ENCODE measurements at places on chromosomes 7 and 10. TPM values are rescaled to one million over a fixed set of nuclear protein-coding genes. Genes with fewer than 3 reads are reported as not detected.

CPN1 gene
- total RNA-seq: not detected

DCLRE1A gene
- 12.9 TPM for total RNA-seq

CD36 gene
- 1.0 TPM for total RNA-seq

FBXO24 gene
- total RNA-seq: 0.21 TPM

PTPN20 gene
- total RNA-seq: 3.4 TPM

GHRHR gene
- total RNA-seq: not detected

HYAL4 gene
- total RNA-seq: 0.14 TPM

TDRD1 gene
- not detected for total RNA-seq

TAS2R3 gene
- total RNA-seq: 1.0 TPM

CTNNA3 gene
- total RNA-seq: under 0.01 TPM

COMTD1 gene
- 12.2 TPM for total RNA-seq

ACTL6B gene
- not detected for total RNA-seq

PIP4K2A gene
- total RNA-seq: 25.3 TPM

MKI67 gene
- 0.14 TPM for total RNA-seq

FBXL13 gene
- total RNA-seq: 0.34 TPM

CCDC172 gene
- total RNA-seq: not detected

GRID2IP gene
- 0.14 TPM for total RNA-seq

VWA2 gene
- total RNA-seq: 4.7 TPM

CALD1 gene
- total RNA-seq: 209 TPM

SSC4D gene
- 1.0 TPM for total RNA-seq

NKX2-3 gene
- not detected for total RNA-seq

GNAT3 gene
- total RNA-seq: not detected

ADRB1 gene
- 7.9 TPM for total RNA-seq

ANKRD2 gene
- 0.43 TPM for total RNA-seq

SPDYE1 gene
- total RNA-seq: not detected

CNTNAP2 gene
- total RNA-seq: 2.1 TPM

AASS gene
- 6.6 TPM for total RNA-seq

COL17A1 gene
- 884 TPM for total RNA-seq

Measured in nasal cavity respiratory epithelium epithelial cell of viscerocranial mucosa (primary cell).